ENCODE measurements at places on chromosomes 7 and 10.

DNA sequence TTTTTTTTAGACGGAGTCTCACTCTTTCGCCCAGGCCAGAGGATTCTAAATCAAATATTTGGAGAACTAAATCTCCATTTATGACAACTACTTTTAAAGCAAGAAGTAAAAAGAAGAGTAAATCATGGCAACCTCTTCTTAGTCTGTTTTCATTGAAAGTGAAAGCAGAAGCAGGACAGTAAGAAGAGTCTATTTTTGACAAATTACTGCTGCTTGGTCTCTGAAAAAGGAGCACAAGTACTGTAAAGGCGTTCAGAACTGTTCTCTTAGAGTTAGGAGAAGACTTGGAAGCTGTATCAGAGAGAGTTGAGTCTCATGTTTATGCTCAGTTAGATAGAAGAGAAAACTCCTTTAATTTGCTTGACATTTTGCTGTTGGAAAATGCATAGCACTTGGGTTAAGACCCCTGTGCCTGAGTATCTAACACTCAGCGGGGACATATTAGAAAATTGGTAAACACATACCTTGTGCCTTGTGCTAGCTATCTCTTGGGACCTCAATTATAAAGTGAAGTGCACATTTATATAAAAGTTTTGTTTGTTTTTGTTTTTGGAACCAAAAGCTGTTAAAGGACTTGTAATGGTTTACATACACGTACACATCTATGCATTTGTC is 433.0 kb downstream of the ANKRD7 start:
- peaks cover 3% of the 10 kb centered on the region for H3K4me1 ChIP-seq
- no peak overlapping the region for H3K4me3 ChIP-seq
- H3K27me3 ChIP-seq: no peaks in the 10 kb centered on the region
- no peak overlapping the region for H3K27ac ChIP-seq
- no peaks in the 10 kb centered on the region for H3K36me3 ChIP-seq

GRCh38 chr7:157335991-157336382 is 817 bp upstream of the DNAJB6 start:
- DNase-seq: no peak
- H3K36me3 ChIP-seq: no peaks in the 10 kb centered on the region
- peak overlapping the region; percentile 98 for H3K4me3 ChIP-seq
- no peaks in the 10 kb centered on the region for H3K27me3 ChIP-seq
- H3K4me1 ChIP-seq: peaks cover 32% of the 10 kb centered on the region
- peak overlapping the region; percentile 98 for H3K27ac ChIP-seq

GRCh38 chr10:99807786-99808185 is 25.3 kb downstream of the ABCC2 start:
- no peak for DNase-seq
- no peak overlapping the region for H3K27ac ChIP-seq
- H3K4me3 ChIP-seq: no peak overlapping the region
- H3K27me3 ChIP-seq: no peaks in the 10 kb centered on the region
- H3K4me1 ChIP-seq: no peaks in the 10 kb centered on the region

- H3K36me3 ChIP-seq: peaks cover 31% of the 10 kb centered on the region
- H3K27ac ChIP-seq: no peak overlapping the region
- no peaks in the 10 kb centered on the region for H3K4me1 ChIP-seq
- no peak for DNase-seq
- no peak overlapping the region for H3K4me3 ChIP-seq
These were observed 123.6 kb downstream of the EXOC4 start for GRCh38 chr7:133376514-133376913.

Measured in naive B cell (primary cell).